ENCODE measurements at places on chromosomes 2 and 18.

GRCh38 chr18:7784171-7784570 lies 217.1 kb downstream of the PTPRM start:
- DNase-seq, result no peak

DNA sequence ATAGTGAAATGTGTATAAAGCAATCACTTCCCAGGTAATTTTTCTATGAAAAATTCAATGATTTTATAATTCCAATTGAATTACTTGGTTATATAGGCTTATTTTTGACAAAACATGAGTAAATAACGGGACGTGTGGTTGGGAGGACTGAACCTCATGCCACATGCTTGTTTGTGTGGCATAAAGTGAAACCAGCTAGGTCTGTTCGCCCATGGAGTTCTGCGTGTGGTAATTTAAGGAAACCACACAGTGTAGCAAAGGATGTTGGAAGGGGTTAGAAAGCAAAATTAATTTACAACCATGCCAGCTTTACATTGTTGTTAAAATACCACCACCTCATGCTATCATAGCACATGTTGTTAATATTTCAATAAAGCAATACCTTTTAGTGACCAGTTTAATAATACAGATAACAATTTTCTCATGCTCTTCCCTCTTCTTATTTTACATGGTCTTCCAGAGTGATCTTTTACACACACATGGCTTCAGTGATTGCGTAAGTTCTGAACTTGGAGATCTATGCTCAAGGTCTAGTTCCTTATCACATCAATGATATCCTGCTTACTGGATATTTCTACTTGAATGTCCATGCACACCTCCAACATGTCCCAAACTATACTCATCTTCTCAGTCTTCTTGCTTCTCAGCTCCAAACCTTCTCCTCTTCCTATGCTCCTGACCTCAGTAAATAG lies 156.4 kb upstream of the ITGA4 start:
- no peak for DNase-seq

GRCh38 chr2:240033330-240033678 lies 3.1 kb upstream of the OR6B2 start:
- no peak for DNase-seq

GRCh38 chr2:219439506-219439905 lies 4.9 kb downstream of the SPEG start:
- DNase-seq, result no peak

DNA sequence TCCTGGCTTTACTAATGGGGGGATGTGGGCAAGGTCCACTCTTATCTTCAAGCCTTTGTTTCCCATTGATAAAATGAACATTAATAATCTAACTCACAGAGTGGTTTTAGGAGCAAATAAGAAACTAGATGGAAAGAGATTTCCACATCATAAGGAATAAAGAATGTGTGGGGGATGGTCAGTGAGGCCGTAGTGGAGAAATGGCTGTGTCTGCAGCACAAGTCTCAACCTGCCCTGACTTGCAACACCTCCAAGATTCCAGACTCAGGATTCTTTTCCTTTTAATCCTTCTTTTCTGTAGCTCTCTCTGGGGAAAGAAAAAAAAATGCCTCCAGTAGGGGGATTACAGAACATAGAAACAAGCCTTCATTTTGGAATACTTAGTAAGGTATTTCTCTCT lies 124.2 kb upstream of the MEX3C start:
- no peak for DNase-seq

DNA sequence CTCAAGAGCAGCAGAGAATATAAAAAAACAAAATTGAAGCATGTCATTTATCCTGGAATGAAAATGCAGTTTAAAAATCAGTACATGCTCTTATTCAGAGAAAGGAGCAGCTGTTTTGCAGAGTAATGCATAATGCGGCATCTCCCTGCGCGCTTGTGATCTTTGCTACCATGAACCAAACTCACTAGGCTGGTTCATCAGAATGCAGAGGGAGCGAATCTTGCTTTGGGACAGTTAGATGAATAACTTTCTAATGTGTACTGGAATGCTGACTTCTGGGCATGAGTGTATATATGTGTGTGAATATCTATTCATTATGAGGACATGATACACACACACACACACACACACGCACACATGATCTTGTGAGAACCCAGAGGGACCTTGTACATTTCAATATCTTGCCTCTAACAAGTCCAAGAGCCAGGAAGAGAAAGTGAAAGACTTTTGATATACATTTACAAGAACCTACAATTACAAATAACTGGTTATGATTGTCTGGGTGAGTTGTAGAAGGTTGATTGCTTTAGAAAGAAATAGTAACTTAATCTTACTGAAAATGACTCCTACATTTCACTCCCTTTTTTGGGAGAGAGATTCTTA lies 54.1 kb upstream of the THOC1 start:
- DNase-seq, result no peak

- DNase-seq, result no peak
These were observed 226.9 kb downstream of the AGPS start for GRCh38 chr2:177619461-177619860.

DNA sequence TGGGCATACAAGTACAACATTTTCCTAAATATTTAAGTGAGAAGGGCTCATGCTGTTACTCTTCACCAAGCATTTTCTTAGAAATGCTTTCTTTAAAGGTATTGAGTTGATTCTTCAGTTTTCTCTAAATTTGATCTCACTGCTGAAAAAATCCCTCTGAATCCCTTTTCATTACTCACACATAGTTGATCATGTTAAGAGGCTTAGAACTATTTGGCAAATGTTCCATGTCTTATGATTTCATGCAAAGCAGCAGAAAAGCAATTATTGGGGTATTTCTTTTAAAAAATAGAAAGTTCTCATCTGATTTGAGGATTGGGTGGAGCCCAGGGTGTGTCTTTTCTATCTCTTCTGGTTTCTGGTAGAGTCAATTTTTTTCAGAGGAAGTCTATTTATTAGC lies 1079.8 kb upstream of the ZEB2 start:
- no peak for DNase-seq

DNA sequence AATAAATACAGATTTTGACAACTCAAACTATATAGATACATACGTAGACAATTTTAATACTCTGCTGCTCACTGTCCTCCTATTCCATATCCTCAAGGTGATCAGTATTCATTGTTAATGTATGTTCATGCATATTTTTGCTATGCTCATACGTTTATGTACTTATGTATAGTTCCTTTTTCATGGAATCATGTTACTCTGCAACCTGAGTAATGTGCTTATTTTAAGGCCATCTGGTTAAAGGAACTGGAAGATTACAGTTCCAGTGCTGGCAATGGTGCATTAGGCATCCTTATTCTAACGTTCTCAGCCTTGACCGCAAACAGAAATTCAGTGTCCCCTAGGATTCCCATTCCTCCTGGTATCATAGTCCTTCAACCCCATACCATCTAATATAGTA lies 385.0 kb upstream of the TNP1 start:
- DNase-seq, result no peak

DNA sequence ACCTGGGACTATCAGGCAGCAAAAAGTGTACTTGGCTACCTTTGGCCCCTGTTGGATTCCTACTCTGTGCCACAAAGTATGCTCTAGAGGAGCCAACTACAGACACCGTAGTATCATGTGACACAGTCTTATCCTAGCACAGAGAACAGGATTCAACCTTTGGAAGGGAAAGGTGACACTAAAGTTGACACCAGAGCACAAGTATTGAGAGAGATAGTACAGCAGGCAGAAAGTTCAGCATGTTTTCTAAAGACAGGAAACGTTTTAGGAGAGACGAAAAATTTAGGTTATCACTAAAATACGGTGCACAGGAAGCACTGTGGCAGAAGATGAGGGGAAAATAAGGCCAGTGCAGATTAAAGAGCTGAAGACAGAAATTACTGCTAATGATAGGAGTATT lies 18.6 kb downstream of the SMAD2 start:
- no peak for DNase-seq

- DNase-seq, result no peak
These were observed 179.0 kb downstream of the PDE1A start for GRCh38 chr2:182247831-182248230.

DNA sequence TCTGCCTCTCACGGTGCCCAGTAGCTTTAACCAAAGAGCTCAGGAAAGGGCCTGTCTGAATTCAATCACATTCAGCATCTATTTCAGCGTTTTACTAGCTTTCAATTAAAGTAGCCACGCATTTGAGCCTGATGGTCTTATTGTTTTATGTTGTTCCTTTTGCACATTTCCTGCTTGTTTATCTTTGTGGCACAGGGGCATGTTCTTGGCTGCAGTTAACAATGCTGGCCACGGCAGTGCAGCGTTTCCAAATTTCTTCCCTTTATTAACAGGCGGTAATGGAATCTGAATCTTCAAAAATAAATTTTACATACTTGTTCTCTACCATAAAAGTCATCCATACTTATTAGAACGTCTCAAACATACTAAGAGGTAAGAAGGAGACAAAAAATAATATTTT lies 46.2 kb downstream of the HPCAL1 start:
- DNase-seq, result no peak

- no peak for DNase-seq
These were observed 16.3 kb downstream of the SNED1 start for GRCh38 chr2:241014764-241015163.

DNA sequence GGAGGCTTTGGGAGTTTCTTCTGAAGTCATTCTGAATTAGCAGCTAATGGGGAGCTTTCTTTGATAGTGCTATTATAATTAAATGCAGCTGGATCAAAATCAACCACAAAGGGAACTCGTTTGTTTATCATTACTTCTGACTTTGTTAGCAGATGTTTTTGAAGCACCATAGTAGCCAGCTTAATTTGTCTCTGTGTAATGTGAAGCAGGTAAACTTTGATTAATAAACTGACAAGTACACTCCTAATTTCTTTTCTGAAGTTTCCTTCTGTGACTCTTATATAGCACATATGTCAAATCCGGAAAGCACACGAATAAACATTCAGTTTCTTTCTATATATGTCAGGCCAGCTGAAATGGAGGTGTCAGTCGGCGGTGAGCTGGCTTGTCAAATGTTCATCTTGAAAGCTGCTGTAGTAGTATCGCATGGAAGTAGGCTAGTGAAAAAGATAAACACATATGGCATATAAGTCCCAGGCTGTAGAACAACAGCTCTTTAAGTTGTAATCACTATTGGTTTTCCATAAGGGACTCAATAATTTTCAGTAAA lies 451.9 kb upstream of the ZEB2 start:
- no peak for DNase-seq

DNA sequence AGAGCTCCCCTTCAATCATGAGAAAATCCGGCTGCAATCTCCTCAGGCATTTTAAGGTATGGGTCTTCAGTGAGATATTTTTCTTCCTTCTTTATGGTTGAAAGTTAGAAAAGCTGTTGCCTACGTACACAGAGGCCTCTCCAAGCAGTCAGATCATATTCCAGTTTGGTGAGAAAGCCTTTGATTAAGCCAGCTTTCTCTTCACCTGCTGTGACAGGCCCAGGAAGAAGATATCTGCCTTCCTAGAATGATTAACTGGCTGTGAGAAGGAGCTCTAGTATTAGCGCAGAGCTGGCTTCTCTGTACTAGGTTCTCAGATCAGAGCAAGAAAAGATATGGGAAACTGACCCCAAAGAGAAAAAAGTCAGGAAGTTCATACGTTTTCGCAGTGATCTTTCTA lies 585.0 kb upstream of the CHAC2 start:
- DNase-seq, result no peak

DNA sequence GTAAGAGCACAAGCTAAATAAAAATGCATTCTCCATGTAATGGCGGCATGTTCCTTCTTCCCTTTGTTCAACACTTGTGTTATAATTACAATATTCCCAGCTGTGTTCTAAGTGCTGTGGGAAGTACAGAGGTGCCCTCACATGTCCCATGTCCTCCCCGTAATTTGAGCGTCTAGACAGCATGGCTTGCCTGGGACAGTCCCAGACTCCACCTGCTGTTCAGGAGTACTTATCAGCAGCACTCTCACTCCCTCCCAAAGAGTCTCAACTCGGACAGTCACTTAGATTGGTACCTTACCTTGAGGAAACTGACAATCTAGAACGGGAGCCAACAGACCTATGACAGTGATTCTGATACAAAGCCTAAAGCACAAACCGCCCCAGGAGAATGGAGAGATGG lies 370.5 kb downstream of the EIPR1 start:
- DNase-seq, result no peak

- no peak for DNase-seq
These were observed 66.3 kb upstream of the CREB1 start for GRCh38 chr2:207463433-207463832.

GRCh38 chr2:41933585-41934320 lies 114.1 kb upstream of the PKDCC start:
- DNase-seq, result no peak

- DNase-seq, result peak; percentile 71
These were observed 91.6 kb upstream of the MGAT4A start for GRCh38 chr2:98822301-98823164.

GRCh38 chr18:11909061-11909455 lies 941 bp upstream of the MPPE1 start:
- DNase-seq, result no peak

DNA sequence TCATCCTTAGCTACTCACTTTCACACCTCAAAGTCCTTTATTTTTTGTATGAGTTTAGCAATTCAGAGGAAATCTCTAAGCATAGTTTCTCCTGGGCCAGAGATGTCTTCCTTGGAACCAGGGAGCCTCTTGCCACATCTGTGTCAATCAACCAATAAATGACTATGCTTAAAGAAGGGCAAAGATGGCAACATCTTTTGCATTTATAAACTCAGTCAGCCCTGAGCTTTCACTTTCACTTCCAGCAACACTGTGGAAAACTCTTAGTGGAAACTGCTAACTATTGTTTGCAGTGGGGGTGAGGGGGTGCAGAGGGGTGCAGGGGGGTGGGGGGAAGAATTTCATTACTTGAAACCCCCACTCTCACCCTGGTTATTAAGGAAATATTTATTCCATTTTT lies 3.4 kb downstream of the ACVR1C start:
- no peak for DNase-seq

GRCh38 chr2:38381381-38382143 lies 4.5 kb upstream of the ATL2 start:
- DNase-seq, result no peak

DNA sequence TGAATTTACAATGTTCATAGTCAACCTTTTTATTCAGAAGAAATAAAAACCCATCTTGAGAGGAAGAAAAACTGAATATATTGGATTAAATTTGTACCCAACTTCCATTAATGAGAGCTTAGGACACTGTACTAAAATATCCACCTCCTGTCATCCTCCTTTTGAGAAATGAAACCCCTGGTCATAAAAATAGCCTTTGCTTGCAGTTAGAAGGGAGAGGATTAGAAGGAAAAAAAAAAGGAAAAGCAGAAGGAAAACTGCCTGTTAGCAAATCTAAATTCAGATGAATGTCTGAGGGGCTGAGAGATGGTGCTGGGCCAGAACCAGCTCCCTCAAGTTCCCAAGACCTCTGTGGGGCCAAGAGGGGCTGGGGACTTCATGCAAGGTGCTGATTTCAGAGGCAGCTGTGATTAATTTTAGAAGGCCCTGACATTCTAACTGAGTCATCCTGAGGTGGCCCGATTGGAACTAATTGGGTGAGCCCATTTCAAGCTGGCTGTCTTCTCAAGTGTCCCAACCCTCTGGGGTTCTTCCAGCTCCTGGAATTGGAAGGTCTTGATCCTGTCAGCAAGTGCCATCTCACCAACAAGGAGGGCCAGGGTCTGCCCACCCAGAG lies 38.4 kb upstream of the BIN1 start:
- DNase-seq, result no peak

Measured in stimulated activated effector memory CD8-positive, alpha-beta T cell treated with anti-CD3 and anti-CD28 coated beads, Interleukin-12 subunit alpha, Interleukin-12 subunit beta, amount 100 ng/mL, for 72 hours (primary cell).